GOT3 (cell line): ENCODE measurements at places on chromosomes 4 and X.

GRCh38 chr4:99868126-99868596, 26.1 kb downstream of the LAMTOR3 start:
- DNase-seq, result no peak

GRCh38 chr4:30429813-30430761, 290.1 kb upstream of the PCDH7 start:
- no peak for DNase-seq

DNA sequence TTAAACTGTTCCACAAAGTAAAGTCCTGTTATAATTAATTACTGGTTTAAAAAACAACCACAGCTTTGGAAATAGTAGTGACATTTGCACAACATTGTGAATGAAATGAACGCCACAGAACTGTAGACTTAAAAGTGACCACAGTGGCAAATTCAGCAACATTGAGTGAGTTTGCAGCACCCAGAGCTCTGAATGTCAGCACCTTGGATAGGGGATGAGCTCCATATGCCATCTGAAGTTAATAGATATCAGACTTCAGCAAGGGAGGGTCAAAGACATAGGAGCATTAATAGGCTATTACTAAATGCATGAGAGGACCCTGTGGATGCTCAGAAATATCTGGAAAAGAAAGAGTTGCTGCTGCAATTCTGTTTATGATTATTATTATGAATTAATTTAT, 55.3 kb upstream of the KCNIP4 start:
- DNase-seq, result no peak

DNA sequence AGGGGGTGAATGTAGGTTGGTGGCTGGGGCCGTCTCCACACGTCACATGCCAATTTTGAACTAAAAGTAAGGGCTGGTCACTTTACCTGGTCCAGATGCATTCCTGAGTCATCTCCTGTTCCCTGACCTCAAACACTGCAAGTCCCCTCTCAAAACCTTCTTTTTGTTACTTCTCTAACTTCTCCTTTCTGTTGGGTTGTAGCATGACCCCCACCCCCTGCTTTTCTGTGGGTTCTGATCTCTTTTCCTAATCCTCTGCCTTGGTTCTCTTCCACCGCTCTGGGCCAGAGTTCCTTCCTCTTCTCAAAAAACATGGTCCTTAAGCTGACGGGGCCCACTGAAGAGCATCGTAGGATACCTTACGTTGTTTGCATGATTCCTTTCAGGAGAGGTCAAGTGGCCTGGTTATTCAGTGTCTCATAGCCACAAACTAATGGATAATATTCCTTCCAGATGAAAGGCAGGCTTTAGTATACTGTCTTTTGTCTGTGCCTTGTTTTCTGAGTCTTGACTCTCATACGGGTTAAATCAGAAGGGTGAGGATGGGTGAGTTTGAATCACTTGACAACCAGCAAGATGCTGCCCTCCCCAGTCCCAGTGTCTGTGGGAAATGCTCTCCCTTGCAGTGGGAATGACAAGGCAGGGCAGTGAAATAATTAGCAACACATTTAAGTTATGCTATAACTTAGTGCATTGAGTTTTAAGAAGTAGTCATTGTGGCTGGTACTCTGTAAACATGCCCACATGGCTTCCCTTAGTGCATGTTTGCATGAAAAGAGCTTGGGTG, 15.1 kb downstream of the SMS start:
- DNase-seq, result no peak

DNA sequence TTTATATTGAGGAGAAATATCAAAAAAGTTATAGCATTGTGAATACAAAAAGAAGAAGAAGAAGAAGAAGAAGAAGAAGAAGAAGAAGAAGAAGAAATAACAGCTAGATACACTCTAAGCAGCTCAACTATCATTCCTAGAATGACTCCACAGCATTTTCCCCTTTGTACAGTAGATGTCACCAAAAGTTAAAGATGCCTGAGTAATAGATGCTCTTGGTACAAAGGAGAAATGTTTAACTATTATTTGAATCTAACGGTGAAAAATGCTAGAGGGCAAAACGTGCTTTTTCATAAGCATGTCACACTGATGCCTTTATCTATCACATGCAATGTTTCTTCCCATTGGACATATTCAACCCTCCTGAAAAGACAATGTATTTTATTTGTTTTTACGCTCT, 178.4 kb upstream of the GPRIN3 start:
- no peak for DNase-seq

- no peak for DNase-seq
Observed at GRCh38 chr4:80049402-80049801, 23.6 kb downstream of the ANTXR2 start.

DNA sequence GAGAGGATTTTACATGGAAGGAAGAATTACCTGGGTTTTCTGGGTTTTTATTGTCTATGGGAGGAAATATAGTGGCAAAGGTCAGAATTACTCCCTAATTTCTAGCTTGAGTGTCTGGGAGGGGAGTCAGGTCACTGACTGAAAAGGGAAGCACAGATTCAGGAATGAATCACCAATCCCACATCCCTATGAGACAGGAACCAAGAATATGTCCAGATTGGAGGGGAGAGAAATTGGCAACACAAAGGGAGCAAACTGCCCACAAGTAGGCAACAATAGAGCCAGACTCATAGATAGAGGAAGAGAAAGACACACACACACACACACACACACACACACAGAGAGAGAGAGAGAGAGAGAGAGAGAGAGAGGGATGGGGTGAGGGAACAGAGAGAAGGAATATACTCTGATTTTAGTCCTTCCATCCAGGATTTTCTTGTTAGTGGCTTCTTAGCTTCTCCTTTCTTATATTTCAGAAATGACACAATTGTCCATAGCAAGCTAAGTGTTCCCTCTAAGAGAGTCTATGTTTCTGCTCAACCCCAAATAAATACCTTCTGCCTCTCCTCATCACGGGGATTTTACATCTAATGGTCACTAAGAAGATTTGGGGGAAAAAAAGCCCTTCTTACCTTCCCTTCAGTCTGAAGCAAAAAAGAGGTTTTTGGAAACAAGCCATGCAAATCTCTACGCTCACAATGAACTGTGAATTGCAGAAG, 12.0 kb downstream of the P2RY10 start:
- no peak for DNase-seq

GRCh38 chr4:168569931-168570276, 73.1 kb downstream of the PALLD start:
- DNase-seq, result no peak

DNA sequence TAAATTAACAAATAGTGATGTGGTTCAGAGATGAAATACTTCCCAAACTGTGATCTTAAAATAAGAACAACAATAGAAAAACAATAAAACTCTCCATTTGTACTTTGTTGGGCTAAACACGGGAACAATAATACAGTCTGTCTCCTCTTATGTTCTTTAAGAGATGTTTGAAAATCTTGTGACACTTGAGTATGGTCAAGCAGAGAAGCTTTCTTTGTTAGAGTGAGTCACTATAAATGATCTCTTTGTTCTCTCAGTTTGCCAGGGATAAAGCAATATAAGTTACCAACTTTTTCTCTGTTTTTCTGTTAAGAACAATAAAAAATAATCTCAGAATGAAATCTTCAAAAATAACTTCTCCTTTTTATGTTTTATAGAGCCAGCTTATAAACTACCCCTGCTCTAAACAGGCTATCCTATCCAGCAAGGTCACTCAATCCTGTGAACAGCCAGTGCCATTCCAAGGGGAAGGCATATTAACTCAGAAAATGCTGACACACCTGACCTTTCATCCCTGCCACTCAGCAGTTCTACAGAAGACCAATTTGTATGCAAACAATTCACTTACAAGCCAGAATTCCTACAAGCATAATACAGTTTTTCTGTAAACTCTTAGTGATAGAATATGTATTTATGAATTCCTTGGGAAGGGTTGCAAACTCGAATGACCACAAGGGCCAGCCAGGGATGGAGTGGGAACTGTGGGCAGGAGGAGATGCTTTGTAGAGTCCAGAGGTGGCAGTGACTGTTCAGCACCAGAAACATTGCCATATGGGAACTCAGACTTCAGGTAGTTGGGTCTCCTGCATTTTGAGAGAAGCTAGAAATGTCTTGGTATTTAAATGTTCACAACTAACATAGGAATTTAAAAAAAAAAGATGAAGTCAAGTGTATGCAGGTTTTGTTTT, 52.2 kb downstream of the AFM start:
- no peak for DNase-seq

DNA sequence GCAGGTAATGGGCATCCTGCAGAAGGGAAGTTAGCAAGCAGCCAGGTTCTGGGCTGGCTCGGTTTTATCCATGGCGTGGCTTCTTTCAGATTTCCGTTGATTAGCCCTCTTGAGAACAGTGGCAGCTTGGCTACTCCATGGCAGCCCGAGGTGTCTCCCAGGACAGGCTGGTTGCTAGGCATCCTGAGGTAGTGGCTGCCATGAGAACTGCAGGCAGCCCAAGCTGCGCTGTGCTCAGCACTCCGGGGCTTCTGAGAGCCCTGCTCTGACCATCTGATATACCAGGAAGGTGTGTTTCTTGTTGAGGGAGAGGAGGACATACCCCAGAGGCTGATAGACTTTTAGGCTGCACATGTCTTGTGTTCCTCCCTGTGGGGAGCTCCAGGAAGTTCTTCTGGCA, 253.4 kb upstream of the CASK start:
- DNase-seq, result no peak

DNA sequence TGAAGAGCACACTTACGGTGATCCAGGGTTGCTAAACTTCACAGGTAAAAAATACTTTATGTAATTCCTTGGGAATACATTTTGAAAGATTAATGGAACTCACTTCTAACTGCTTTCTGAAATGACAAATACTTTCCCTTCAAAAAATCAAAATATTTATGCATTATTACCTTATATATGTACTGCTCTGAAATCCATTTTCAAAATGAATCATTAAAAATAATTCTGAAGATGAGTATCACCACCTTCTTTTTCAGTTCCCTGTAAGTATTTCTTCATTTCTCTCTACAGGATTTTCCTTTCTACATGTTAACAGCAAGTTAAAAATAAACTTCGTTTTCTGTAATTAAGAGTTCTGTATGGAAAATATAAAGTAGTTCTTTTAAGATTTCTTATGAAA, 428.6 kb downstream of the TMA16 start:
- DNase-seq, result no peak
